ENCODE measurements at places on chromosomes 7 and 10.

- no peak for DNase-seq
These were observed 23.1 kb upstream of the AKR1E2 start for GRCh38 chr10:4802711-4803487.

DNA sequence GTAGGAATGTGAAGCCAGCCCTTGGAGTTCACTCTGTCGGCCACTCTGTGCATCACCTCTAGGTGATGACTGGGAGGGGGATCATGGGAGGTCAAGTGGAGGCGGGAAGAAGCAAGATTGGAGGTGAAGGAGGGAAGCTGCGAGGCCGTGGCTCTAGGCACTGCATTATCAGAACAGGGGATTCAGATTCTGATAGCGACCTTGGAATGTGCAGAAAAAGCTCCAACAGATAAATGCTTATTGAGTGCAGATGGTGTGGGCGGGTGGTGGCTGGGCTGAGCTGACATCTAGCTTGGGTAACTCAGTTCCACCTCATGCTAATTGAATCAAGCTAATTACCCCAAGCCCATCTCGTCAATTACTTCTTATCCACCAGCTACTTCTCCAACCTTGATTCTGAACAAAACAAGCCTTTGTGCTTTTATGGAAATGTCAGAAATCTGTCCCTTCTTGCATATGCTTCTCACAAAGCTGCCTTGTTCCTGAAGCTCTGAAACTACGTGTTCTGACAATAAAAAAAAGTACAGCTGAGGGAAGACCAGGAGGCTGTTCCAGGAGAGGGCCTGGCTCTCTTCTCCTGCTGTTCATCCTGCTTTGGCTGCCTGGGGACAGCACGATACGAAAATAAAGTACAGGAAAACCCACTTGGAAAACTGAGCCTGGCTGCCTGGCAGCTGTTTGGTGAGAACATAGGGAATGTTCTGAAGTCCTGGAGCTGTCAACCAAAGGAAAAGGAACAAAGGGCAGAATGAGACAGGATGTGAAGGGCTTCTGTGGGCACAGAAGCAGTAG lies 27.5 kb downstream of the STRA8 start:
- no peak for DNase-seq

GRCh38 chr7:23067271-23067670 lies 38.3 kb upstream of the KLHL7 start:
- no peak for DNase-seq

DNA sequence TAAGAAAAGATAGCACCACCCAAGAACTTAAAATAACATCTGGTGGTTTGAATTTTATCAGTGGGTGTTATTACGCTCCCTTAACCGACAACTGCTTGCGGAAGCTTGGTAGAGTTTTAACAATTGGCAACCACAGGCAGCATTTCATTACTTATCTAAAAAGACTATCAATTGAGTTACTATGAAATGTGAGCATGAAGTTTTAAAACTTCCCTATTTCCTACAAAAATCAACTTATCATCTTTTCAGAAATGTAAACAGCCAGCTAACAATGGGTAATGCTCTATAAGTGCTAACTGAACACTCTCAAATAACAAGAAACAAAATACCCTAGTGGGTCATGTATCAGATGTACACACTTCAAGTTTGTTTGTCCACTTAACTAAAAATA lies 68.8 kb downstream of the OSBPL3 start:
- DNase-seq, result no peak

DNA sequence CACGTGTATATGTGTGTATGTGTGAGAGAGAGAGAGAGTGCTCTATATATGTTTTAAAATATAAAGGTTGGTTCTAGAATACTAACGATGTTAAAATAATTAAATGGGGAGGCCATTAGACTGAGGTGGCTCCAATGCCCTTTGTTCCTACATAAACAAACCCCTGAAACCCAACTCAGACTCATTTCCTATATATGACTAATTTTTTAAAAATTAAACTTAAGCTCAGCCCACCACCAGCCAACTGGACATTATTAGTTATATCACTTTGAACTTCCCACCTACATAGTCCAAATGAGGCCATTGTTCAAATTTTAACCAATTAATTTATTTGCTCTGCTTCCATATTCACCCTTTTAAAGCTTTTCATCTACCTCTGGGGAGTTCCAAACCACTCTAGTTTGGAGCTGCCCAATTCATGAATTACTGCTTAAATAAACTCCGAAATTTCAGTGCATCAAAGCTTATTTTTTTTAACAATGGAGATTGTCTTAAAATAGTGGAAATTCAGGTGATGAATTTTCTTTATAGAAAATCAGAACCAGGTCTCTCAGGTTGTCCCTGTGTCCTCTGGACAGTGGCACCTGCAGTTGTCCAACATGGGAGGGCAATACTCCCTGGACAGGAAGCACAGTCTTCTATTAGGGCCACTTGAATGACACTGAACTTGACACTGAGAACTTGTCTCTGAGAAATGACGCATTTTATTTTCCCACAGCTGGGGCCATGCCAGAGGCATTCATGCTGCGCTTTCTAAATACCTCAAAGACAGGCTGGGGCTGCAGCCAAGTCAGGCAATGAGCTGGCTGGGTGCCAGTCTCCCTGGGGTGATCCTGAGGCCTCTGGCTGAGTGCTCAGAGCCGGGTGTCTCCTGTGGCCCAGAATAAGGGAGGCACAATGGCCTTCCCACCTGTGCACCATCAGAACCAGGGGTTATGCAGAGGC lies 109.5 kb upstream of the TMEM72 start:
- DNase-seq, result no peak

- no peak for DNase-seq
These were observed at the start of gene HPSE2 for GRCh38 chr10:99235658-99236626. Gene HPSE2, minus strand, starts transcription at chr10:99235852.

GRCh38 chr7:115474137-115474536 lies 552.2 kb downstream of the MDFIC start:
- DNase-seq, result no peak

GRCh38 chr10:121831777-121832176 lies 96.1 kb downstream of the ATE1 start:
- no peak for DNase-seq

- DNase-seq, result no peak
These were observed 168.2 kb downstream of the ETV1 start for GRCh38 chr7:13821152-13821787.
